ENCODE measurements at places on chromosomes 1 and 21. TPM values are rescaled to one million over a fixed set of nuclear protein-coding genes. Genes with fewer than 3 reads are reported as not detected.

The MFAP2 gene
- 13.5 TPM for total RNA-seq

The TLCD4 gene
- total RNA-seq, result 15.6 TPM

The ASCL5 gene
- total RNA-seq, result 1.0 TPM

The SMCP gene
- not detected for total RNA-seq

The NPPB gene
- not detected for total RNA-seq

The BSND gene
- not detected for total RNA-seq

The PDZK1IP1 gene
- total RNA-seq, result 56.4 TPM

The MMP23B gene
- 0.99 TPM for total RNA-seq

The OR2L2 gene
- total RNA-seq, result not detected

The BPNT1 gene
- total RNA-seq, result 12.2 TPM

The DUSP10 gene
- total RNA-seq, result 12.2 TPM

The ASPM gene
- total RNA-seq, result under 0.01 TPM

The C1orf116 gene
- 11.2 TPM for total RNA-seq

The BGLAP gene
- total RNA-seq, result 0.52 TPM

The PSEN2 gene
- 98.9 TPM for total RNA-seq

The KRTAP11-1 gene
- total RNA-seq, result not detected

The FAM167B gene
- not detected for total RNA-seq

The NIT1 gene
- 22.8 TPM for total RNA-seq

The RXFP4 gene
- total RNA-seq, result not detected

The PRR9 gene
- not detected for total RNA-seq

The CELA3B gene
- 27,120 TPM for total RNA-seq

The TRIM46 gene
- not detected for total RNA-seq

The CD1D gene
- 0.33 TPM for total RNA-seq

The ZSCAN20 gene
- 3.6 TPM for total RNA-seq
